ENCODE measurements at places on chromosomes 3 and 15. TPM values are rescaled to one million over a fixed set of nuclear protein-coding genes. Genes with fewer than 3 reads are reported as not detected.
A peak's percentile ranks its signal among the peaks of the same experiment; 100 is the strongest.

GRCh38 chr3:59938828-59939227, 889.0 kb upstream of the CFAP20DC start:
- H3K36me3 ChIP-seq: no peaks in the 10 kb centered on the region
- H3K4me3 ChIP-seq: no peak overlapping the region
- H3K27ac ChIP-seq: no peak overlapping the region
- no peak for DNase-seq
- no peaks in the 10 kb centered on the region for H3K27me3 ChIP-seq

- H3K4me3 ChIP-seq: peak overlapping the region; percentile 39
- H3K27me3 ChIP-seq: peaks cover 12% of the 10 kb centered on the region
- peak; percentile 95 for DNase-seq
- H3K4me1 ChIP-seq: no peaks in the 10 kb centered on the region
Observed at GRCh38 chr3:10738688-10739372, 77.2 kb upstream of the SLC6A11 start.

GRCh38 chr15:34841262-34841725, 45.9 kb upstream of the ACTC1 start:
- no peak overlapping the region for H3K4me3 ChIP-seq
- H3K27ac ChIP-seq: no peak overlapping the region
- DNase-seq: no peak
- peaks cover 7% of the 10 kb centered on the region for H3K4me1 ChIP-seq

- H3K4me3 ChIP-seq: no peak overlapping the region
- H3K4me1 ChIP-seq: no peaks in the 10 kb centered on the region
- H3K27ac ChIP-seq: no peak overlapping the region
- H3K36me3 ChIP-seq: no peaks in the 10 kb centered on the region
- H3K27me3 ChIP-seq: no peaks in the 10 kb centered on the region
Observed at GRCh38 chr3:134911586-134912548, 116.8 kb downstream of the EPHB1 start.

DNA sequence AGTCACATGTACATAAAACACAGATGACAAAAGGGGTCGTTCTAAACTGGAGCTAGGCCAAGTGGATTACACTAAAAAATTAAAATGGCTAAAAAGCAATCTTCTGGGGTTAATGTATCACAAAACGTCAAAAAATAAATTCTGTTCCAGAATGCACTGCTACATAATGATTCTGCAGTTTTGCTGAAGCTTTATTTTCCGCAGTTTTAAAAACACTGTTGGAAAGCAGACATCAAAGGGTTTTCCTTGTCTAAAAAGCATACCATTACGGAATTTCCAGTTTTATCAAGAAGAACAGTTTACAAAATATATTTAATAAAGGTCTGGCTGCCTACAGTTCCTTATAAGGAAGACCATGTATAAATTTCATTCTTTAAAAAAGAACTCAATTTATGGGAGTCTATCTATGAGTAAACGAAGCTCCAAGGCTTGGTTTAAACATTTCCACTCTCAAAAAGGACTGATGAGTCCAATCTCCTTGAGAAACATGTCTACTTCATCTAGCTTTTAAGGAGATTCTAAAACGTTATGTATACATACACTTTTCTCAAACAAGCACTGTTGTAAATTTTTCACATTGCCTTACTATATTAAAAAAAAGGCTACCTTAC, 1.3 kb downstream of the DMXL2 start:
- peaks cover 30% of the 10 kb centered on the region for H3K4me1 ChIP-seq
- H3K36me3 ChIP-seq: no peaks in the 10 kb centered on the region
- H3K27me3 ChIP-seq: no peaks in the 10 kb centered on the region
- peak overlapping the region; percentile 84 for H3K27ac ChIP-seq
- H3K4me3 ChIP-seq: peak overlapping the region; percentile 70

GRCh38 chr15:41429003-41429890, 12.4 kb downstream of the RTF1 start:
- H3K4me1 ChIP-seq: no peaks in the 10 kb centered on the region
- H3K36me3 ChIP-seq: no peaks in the 10 kb centered on the region
- H3K27ac ChIP-seq: no peak overlapping the region
- H3K4me3 ChIP-seq: no peak overlapping the region

DNA sequence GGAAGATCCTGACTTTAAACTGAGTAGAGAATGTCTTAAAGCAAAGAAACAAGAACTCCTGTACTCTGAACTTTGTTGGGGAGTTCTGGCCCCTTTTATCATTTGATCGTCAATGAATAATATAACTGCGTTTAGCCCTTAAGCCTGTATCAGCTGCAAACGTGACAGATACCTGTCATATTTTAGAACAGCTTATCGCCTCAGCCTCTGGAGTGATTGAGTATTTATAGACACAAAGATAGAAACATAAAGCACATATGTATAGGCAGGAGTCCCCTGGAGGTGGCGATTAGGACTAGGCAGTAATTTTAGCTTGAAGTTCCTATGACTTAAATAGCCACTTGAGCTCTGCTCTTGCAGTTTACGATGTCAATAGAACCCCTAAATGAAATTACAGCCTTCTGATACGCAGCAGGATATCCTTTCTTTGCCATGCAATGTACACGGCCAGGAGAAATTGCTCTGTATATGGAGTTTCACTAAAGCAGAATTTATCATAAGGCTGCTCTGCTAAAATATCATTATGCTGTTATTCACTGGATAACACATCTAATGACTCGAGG, 321.8 kb downstream of the TIGIT start:
- H3K4me3 ChIP-seq: no peak overlapping the region
- H3K27me3 ChIP-seq: no peaks in the 10 kb centered on the region
- no peak overlapping the region for H3K27ac ChIP-seq
- H3K4me1 ChIP-seq: peaks cover 13% of the 10 kb centered on the region

GRCh38 chr3:165128544-165128943, 50.2 kb upstream of the SI start:
- H3K36me3 ChIP-seq: no peaks in the 10 kb centered on the region
- H3K4me1 ChIP-seq: no peaks in the 10 kb centered on the region

The PRR20G gene
- not detected for total RNA-seq

The P4HTM gene
- 43.5 TPM for total RNA-seq

The MED12L gene
- 0.83 TPM for total RNA-seq
